Fibroblast of mammary gland (primary cell): ENCODE measurements at places on chromosomes 12 and 14.
A peak's percentile ranks its signal among the peaks of the same experiment; 100 is the strongest.

DNA sequence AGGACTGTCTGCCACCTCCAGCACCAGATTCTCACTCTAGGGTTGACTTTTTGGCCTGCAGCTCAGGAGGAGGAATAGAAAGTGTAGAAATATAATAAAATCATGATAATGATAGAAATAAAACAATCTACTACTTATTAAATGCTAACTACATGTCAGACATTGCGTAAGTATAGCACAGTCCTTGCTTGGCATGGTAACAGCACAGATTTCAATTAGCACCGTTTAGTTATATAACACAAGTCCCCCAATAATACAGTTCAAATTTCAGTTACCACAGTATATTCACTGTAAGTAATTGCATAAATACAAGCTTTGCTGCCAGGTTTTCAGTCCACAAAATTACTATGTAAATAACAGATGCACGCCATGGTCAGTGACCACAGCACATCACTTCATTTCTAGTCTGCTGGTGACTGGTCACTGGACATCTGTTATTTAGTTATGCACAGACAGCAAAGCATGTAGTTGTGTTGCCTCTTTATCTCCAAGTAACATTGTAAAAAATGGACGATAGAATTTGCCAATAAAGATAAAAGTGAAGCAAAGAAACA is 6.5 kb upstream of the GLT8D2 start:
- DNase-seq, result no peak

DNA sequence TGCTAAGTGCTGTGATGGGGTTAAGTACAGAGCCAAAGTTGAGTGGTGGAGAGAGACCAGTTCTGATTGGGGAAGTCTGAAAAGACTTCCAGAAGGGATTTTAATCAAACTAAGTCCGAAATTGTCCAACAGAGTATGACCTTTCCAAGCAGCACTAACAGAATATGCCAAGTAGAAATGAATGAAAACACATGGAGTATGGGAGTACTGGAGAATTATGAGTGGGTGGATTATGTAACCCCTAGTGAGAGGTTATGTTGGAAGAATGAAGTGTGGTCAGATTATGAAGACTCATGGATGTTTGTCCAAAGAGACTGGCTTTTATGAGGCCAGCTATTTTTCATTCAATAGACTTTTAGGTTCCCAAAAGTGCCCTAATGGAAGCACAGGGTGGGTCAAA is 94.0 kb upstream of the PLEKHA5 start:
- DNase-seq, result peak; percentile 89

DNA sequence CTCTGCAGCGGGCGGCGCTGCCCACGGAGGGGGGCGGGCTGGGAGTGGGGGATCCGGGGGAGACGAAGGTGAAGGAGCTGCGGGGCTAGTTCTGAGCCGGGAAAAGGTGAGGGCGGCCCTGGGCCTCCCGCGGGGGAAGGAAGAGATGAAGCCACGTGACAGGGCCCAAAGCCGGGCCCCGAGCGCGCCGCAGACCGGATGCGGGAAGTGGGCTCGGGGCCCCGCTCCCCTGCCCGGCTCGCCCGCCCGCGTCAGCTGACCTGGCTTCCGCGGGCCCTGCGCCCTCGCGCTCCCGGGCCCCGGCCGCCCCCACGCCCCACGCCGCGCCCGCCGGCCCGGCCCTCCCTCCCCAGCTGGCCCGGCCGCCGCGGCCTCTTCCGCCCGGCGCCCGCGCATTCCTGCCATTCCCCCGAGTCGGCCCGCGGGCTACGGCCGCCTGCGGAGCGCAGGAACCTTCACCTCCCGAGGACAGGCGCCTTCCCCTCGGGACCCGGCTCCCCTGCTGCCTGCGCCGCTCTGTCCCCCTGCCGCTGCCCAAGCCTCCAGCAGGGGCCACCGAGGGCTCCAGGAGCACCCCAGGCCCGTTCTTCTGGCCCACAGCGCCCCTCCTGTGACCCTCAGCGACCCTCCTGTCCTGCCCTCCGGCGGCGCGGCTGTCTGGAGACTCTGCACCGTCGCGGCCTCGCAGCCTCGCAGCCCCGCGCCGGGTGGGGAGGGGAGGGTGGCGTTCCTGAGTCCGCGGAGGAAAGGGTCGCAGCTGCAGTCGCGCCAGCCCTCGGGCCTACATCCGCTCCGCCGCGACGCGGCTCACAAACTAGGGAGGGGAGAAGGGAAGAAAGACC is 20.4 kb downstream of the NINJ2 start:
- DNase-seq, result peak; percentile 45

GRCh38 chr14:105853089-105853906 is 326.9 kb downstream of the TMEM121 start:
- no peak for DNase-seq

DNA sequence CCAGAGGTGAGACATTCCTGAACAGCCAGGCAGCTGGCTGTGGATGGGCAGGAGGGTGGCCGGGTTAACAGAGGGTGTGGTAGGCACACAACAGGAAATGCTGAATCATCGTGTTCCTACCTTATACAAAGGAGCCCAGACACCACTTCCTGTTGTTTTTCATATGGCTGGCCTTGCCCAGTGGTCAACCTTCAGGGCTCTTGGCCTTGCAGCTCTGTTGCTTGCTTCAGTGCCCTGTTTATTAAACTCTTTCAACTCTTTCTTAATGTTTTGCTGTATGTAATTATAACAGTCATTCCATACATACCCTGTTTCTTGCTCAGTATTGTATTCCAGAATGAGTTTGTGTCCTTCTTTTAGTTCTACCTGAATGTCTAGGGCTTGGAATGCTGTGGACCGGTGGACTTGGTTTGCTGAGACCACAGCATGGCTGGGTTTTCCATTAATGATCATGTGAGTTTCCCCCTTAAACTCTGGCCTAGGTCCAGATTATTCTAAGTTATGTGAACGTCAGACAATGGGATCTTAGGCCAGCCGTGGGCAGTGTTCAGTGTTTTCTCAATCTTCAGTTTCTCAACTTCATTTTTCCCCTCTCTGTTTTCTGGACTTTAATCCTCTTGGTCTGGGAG is 11.9 kb downstream of the CFAP54 start:
- DNase-seq, result peak; percentile 72

- DNase-seq, result no peak
These were observed 8.6 kb downstream of the CCDC60 start for GRCh38 chr12:119343130-119343529.

- peak; percentile 32 for DNase-seq
These were observed 202.6 kb upstream of the LRFN5 start for GRCh38 chr14:41404126-41404525.

DNA sequence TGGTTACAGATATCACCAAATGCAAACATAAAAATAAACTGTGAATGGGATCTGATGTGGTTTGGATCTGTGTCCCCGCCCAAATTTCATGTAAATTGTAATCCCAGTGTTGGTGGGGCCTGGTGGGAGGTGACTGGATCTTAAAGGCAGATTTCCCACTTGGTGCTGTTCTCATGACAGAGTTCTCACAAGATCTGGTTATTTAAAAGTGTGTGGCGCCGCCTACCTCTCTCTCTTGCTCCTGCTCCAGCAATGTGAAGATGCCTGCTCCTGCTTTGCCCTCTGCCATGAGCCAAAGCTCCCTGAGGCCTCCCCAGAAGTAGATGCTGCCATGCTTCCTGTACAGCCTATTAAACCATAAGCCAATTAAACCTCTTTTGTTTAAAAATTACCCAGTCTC is 47.8 kb downstream of the SLC25A21 start:
- DNase-seq, result no peak

GRCh38 chr14:99769799-99770198 is 23.4 kb upstream of the EML1 start:
- no peak for DNase-seq

- no peak for DNase-seq
These were observed 10.4 kb upstream of the TMEM263 start for GRCh38 chr12:106945261-106945851.

DNA sequence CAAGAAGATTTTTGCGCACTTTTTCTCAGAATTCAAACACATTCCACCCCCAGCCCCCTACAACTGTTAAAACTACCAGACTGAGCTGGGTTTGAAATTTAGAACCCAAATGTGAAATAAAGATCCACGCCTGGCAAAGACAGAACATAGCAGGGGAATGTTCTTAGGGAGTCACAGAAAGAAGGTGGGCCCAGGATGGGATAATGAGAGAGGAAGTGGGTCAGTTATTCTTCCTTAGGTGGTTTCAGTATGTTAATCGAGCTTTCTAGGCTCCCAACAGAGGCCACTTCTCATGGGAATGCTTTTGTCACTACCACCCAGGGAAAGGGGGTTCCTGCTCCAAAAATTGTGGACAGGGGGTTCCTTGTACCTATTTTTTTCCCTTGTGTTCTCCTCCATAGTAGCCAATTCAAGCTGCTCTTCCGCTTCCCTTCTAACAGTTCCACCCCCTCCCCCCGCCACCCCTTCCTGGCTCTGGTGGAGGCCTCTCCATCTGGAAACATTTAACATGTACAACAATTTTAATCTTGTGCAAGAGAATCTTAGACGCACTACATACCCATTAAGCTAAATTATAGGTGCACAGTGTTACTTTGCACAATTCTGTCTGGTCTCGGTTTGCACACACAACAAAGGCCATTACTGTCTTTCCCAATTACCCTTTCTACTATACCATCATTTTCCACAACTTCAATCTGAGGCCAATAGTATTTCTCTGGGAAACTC is 218.1 kb downstream of the MON2 start:
- DNase-seq, result peak; percentile 91

GRCh38 chr14:53701108-53701875 is 255.3 kb downstream of the BMP4 start:
- no peak for DNase-seq

DNA sequence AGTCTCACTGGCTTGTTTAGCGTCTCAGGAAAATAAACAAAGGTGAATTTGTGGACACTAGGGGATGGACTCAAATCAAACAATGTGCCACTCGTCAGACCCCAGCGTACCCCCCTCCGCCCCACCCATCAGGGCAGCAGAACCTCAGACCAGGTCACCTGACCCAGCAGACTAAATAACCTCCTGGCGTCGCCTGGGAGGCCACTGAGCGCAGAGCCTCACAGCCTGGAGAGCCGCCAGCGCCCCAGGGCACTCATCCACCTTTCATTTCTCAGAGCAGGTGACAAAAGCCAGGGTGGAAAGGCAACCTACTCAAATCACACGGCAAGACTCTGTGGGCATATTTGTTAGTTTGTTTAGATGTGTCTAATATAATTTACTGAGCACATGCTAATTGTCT is 100.9 kb downstream of the DICER1 start:
- DNase-seq, result no peak

GRCh38 chr12:103369929-103370328 is 125.8 kb downstream of the C12orf42 start:
- no peak for DNase-seq

DNA sequence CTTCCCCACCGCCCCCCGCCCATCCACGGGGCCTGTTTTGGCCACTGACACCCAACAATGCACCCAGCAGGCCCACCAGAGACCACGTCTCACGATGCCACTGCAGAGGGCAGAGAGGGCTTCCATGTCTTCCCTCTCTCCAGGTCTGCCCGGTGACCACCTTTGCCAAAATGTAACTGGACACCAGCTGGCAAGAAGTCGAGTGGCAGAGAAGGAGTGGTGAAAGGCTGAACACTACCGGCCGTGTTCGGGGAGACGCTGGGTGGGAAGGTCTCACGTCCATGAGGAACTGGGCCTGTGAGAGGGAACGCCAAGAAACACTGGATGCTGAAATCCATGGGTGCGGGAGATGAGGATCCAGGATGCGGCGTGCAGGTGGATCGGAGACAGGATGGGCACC is 308.2 kb downstream of the ADGRD1 start:
- no peak for DNase-seq

- DNase-seq, result peak; percentile 33
These were observed 1.1 kb downstream of the ARHGAP5 start for GRCh38 chr14:32078023-32078857.

DNA sequence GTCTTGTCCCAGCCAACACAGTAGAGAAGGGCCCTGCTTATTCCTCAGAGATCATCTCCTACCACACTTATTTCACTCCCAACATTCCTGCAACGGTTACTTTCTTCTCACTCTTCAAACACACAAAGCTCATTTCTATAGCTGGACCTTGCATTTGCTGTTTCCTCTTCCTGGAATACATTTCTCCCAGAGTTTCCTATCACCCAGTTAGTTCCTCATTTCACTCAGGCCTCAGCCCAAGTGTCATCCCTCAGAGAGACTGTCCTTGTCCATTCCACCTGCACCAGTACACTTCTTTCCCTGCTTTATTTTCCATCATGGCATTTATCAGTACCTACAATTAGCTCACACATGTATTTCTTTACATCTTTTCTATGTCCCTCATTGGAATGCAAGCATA is 14.7 kb upstream of the STK38L start:
- DNase-seq, result no peak

- peak; percentile 96 for DNase-seq
These were observed 88.6 kb downstream of the EPS8 start for GRCh38 chr12:15700595-15700994.

DNA sequence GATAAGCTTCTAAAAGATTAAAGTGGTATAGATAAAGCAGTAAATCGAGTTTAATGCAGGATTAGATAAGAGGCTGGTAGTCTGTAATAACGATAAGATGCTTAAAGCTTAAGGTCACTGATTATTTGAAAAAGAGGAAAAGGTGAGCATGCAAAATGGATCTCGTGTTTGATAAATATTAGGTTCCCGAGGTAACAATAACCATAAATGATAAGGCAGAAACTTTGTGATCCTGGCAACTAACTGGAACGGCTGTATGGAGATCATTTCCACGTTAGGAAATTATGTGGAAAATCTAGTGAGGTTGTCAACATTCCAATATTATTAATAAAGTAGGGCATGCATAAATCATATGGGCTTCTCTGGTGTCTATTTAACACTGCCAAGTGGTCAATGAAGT is 255.5 kb downstream of the EFCAB11 start:
- DNase-seq, result no peak

DNA sequence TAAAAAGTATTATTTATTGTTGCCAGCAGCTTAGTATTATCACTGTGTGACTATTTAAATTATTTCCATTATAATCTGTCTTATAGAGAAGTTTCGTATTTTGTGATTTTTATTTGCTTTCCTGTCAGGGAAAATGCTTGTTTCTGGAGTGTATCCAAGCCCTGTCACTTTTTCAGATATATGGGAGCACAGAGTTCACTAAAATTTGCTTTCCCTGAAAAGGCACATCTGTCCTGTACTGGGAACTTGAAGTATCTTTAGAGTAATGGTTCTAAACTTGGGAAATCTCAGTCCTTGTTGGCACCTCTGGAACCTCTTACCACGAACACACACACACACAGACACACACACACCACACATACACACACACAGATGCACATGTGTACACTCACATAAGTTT is 39.3 kb upstream of the SSTR1 start:
- DNase-seq, result no peak

DNA sequence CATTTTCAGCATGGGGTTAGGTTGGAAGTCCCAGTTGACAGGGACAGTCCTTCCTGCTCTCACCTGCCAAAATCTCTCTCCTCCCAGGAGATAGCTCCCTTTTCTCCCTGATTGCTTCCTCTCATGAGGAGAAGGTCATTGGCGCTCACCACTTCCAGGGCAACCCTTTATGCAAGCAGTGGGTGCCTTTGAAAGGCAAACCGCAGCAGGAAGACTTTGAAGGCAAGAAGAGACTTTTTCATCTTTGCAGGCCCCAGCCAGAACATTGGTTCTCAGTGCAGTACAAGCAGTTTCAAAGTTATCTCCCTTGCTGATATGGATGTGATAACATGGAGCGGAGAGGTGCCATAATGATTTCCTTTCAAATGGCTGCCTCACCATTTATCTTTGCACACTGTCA is 483.0 kb downstream of the DIO2 start:
- DNase-seq, result no peak

GRCh38 chr12:94263011-94263811 is 114.8 kb downstream of the PLXNC1 start:
- DNase-seq, result no peak
